Memory B cell (primary cell): ENCODE measurements at places on chromosomes 6 and 20.

GRCh38 chr20:52313341-52313963 is 121.9 kb upstream of the ZFP64 start:
- no peak for DNase-seq

GRCh38 chr6:13091192-13091591 is 237.1 kb downstream of the TBC1D7 start:
- no peak for DNase-seq

DNA sequence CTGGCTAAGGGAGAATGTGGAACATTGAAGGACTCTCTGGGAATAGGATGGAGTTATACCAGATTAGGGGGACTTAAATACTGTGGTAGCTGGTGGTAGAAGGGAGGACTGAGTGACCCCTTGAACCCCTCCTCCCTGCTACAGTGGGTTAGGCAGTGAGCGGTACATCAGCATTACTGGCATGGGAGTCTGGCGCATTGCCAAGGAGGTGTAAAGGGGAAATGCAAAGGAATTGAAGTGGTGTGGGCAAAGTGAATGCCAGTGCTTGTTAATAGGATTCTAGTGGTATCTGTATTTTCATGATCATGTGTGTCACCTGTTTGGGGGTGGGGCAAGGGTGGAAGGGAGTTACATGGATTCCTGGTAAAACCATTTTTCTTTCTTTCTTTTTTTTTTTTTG is 60.1 kb downstream of the GFRA4 start:
- no peak for DNase-seq

DNA sequence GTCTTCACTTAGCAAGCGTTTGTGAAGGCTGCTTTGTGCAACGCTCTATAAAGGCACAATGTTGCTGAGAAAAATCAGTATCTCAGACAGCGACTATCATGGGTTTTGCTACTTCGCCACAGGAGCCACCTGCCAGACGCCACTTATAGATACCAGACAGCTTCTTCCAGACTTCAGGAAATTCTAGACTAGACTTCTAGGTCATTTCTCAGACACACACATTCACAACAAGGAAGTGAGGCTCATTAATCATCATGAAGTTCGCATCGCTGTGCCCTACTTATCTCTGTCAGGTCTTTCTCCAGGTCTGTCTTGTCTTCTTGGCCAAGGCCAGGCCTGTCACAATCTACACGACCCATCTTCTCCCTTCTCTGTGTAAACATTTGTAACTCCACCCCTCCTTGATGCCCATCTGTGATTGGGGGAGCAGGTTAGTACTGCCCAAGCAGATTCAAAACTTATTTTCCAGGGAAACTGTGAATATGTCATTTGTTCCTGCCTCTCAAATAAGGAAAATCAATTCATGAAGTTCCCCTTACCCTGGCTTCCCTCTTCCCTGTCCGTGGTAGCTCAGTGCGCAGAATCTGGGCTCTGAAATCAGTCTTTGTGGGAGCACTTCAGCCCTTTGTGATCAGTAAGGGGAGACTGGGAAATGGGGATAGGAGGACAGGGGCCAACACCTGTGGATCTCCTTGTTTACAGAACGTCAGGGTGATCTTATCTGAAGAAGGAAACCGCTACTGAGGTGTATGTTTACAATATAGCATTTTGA is 115.5 kb downstream of the TNFAIP3 start:
- DNase-seq: no peak

- DNase-seq: no peak
Measured at GRCh38 chr20:56454754-56455153, 13.7 kb upstream of the RTF2 start.

DNA sequence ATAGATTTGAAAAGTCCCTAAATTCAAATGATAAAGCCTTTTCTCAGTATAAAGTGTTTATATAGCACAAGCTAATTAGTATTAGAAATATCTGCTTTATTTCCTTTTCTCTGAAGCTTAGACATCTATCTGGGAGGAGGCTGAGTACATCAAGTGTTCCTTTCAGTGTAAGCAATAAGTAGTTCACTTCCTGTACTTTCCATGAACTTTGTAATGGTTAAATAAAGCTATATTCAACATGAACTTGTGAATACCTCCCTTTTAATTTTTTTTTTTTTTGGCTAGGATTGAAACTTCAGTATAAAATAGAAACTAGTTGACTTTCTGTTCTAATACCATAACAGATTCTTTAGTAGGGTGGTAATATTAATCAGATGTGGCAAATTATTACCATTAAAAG is 190.9 kb downstream of the CENPW start:
- no peak for DNase-seq

DNA sequence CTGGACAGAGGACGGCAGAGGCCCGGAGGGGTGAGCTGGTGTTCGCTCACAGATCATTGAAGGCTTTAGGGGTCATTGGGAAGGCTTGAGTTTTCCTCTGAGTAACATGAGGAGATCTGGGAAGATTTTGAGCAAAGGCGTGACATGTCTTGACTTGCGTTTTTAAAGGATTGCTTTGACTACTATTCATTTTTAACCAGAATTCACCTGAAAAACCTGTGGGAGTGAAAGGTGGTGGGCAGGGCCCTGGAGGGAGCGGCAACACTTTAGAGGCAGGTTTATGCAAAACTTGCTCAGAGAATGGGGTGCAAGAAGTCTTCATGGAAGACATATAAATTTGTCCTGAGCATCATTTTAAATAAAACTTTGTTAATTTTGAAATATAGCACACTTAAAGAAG is 72.2 kb upstream of the EEF1E1 start:
- DNase-seq: no peak

DNA sequence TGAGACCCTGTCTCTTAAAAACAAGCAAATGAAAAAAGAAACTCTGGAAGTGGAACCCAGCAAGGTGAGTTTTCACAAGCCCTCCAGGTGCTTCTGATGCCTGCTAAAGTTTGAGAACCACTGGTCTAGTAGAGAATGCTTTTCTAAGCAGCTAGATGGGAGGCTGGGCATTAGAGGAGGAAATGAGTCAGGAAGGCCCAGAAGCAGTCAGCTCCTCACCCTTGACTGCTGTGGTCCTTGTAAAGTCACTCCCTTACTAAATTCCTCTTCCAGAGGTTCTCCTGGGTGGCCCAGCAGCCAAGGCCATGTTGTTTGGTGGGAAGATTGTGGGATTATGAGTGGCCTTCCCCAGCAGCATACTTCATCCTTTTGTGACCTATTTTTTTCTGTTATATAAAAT is 52.0 kb upstream of the FYN start:
- DNase-seq: no peak

- no peak for DNase-seq
Measured at GRCh38 chr20:50040432-50041245, 57.9 kb downstream of the SNAI1 start.

DNA sequence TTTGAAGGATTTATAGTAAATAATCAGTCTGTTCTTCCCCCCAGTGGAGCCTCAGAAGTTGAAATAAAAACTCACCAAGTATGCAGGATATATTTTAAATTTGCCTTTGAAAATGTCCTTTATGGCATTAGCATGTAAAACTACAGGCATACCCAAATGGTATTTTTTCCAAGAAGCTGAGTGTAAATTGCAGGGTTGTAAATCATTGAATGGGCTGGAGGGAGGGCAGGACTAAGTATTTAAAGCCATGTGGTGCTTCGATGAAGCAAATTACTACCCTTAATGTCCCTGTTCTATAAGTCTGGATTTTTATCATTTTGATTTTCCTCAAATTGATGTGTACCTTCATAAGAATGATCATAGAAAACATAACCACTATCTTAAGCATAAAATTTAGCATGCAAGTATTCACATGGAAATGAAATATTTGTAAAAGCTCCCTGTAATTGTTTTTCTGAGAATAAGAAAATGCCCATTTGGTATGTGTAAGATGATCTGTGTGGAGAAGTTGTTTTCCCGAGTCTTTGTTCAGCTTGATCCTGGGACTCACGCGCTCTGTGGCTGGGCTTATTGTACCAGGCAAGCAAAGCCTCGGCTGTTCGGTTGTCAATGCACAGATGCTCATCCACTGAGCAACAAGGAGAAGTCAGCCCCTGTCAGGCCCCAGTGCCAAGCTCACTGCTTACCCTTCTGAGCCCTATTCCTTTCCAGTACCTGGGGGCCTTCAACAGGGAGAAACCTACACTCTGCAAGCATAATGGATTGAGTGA is 66.7 kb downstream of the CD164 start:
- DNase-seq: no peak

- DNase-seq: no peak
Measured at GRCh38 chr6:70166088-70166958, 136.6 kb downstream of the COL9A1 start.

DNA sequence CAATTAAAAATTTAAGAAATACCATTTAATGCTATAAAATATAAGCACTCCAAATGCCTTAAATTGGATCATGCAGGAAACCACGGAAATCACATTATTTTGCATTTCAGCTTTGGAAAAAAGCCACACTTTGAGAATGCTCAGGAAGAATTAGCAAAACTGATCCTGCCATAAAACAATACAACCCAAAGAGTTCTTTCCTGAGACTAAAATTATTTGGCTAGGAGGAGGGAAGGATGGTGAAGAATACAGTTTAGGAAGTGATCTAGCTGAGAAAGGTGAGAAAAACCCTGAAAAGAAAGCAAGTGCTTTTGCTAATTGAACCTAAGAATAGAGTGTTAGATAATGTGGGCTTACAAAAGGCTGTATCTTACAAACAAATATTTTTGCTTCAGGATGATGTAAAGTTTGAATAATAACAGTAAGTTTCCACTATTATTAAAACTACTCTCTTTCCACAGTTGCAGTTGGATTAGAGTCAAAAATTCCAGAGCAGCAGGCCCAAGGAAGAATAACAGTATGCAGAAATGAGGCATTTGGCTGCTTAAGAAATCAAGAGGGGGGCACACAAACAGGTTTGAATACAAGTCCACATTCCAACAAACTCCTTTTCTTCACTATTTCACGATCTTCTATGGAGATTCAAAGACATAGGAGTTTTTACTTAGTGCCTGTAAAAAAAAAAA is 565.4 kb downstream of the RFPL4B start:
- DNase-seq: no peak

- DNase-seq: no peak
Measured at GRCh38 chr6:156833755-156834154, 56.6 kb downstream of the ARID1B start.

DNA sequence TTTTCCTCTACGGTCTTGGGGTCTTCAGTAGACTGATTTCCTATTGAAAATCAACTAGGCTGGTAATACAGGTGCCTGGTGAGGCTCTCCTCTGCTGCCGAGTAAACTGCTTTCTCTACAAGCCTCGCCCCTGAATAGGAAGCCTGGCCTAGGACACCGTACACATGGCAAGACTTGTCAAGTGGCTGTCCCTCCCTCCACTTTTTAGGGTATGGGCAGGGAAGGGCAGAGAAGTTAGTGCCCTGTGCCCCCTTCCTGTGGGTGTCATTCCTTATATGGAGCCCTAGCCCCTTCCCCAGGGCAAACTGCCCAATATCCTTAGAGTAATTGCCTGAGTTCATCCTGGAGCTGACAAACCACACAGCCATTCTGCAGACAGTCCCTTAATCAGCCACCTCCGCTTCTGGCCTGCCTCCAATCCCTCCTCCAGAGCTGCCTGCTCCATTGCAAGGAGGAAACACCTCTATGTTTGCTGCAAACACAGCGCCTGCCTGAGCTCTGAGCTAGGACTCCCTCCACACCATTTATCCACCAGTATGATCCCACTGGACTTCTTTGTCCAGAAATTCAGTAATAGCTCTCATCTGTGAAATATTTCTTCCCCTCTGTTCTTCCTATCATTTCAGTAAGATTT is 93.1 kb downstream of the CHD6 start:
- no peak for DNase-seq

DNA sequence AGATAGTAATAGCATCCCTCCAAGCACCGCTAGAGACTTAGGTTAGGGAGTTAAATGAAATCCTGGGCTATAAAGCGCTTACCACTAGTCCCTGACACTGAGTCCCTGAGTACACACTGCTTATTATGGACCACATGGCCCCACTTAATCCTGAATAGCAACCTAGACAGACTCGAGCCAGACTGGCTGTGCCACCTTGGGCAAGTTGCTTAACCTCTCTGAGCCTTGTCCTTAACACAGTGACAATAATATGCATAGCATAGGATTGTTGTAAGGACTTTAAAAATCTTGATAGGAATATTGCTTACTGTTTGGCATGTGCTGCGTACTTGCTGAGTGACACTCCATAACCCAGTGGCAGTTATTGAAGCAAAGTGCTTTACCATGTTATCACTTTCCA is 125.6 kb upstream of the SASH1 start:
- DNase-seq: no peak

- no peak for DNase-seq
Measured at GRCh38 chr6:137389150-137389704, 105.0 kb downstream of the OLIG3 start.

- no peak for DNase-seq
Measured at GRCh38 chr6:169529931-169530751, 171.7 kb downstream of the WDR27 start.

- no peak for DNase-seq
Measured at GRCh38 chr6:150924808-150925589, 59.5 kb downstream of the MTHFD1L start.

DNA sequence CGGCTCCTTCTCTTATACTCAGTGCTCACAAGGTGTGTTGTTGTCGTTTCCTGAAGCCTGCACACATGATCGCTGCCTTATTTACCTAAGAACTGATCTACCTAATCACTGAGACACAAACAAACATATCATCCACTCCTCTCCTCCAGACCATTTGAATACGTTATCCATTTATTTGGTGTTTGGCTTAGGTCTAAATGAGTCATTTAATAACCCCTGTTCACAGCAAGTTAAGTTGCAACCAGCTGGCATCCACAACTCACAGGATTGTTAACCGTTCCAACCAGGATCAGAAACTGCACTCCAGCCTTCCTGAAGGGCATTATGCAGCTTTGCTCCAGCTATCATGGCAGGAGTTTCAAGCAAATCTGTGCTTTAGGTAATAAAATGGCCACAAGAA is 511.1 kb upstream of the MAP3K7 start:
- no peak for DNase-seq

- no peak for DNase-seq
Measured at GRCh38 chr6:87723170-87724078, 21.4 kb upstream of the AKIRIN2 start.

- DNase-seq: no peak
Measured at GRCh38 chr6:25874822-25875562, 949 bp upstream of the SLC17A3 start.

DNA sequence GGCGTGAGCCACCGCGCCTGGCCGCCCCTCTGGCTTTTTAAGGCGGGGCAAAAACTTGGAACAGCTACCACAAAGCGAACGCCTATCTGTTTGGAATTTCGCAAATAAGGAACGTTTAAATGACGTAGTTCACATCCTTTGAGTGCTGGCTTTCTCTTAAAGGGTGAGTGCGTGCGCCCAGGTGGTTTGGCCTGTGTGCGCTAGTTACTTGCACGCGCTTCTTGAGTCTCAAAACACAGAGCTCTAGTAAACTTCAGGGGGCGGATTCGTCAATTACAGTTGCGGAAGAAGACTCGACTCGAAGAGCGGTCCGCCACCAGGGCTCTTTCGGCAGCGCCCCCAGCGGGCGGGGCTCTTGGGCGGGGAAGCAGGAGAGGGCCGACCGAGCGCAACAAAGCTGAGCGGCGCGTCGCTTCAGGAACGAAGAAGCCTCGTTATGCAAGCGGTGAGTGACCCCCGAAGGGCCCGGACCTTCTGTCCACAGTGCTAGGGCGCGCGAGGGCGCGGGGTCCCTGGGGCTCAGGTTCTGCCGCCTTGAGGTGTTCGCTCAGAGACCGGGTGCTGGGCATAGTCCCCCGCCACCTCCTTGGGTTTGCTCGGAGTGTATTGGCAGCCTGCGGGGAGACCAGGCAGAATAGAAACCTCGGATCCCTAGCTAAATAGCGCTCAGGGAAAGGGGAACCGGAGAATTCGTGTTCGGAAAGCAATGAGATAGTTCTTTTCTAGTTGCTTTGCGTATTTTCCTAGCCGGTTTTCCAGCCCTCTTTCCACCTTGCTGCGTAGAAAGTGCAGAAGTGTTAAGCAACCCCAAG is at the start of gene SYCP2L:
TSS of gene SYCP2L (plus strand) at position 362 of the 812 bp plus-strand sequence. CDS start at position 437, 75 bp downstream.
- DNase-seq: no peak

- no peak for DNase-seq
Measured at GRCh38 chr20:17538517-17539170, 7.5 kb upstream of the BFSP1 start.
